Activated gamma-delta T cell treated with anti-CD3 and anti-CD28 coated beads, Interleukin-2, amount 50 U/mL, for 16 hours (primary cell): ENCODE measurements at places on chromosomes 12 and 14.

DNA sequence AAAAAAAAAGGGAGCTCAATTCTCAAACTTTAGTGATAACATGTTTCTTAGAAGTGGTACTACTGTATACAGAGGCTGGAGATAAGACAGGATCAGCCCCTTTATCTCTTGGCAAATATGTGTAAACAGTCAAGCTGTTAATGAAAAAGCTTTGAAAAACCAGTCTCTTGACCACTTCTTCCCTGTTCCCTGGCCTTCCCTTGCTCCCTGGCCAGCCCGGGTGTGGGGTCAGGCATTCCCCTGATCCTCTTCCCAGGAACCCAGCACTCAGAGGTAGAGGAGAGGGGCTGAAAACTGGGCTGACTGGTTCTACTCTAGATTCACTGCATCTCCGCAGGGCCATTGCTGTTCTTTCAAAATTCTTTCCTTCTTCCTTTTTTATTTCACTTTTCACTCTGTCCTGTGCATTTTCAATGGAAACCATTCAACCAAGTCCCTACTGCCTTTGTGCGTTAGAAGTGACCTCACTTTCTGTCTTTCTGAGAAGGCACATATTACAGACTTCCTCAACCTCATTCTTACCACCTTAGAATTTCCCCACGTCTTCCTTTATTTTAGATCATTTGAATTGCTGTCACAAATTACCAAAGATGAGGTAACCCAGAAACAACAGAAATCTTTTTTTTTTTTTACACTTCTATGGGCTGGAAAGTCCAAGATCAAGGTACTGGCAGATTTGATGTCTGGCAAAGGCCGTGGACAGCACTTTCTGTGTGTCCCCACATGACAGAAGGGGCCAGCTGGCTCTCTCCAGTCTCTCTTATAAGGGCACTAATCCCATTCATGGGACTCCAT, 5.7 kb downstream of the GNG2 start:
- DNase-seq = no peak

DNA sequence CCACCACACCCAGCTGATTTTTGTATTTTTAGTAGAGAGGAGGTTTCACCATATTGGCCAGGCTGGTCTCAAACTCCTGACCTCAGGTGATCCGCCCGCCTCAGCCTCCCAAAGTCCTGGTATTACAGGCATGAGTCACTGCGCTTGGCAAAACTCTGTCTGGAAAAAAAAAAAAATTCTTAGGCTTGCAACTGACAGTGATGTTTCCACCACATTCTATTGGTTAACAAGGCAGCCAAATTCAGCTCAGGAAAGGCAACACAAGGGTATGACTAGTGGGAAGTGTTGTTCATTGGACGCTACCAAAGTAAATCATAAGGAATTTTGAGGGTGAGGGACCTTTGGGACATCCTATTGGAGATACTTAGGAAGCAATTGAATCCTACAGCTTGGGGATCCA, 2.9 kb upstream of the SBNO1 start:
- no peak for DNase-seq

DNA sequence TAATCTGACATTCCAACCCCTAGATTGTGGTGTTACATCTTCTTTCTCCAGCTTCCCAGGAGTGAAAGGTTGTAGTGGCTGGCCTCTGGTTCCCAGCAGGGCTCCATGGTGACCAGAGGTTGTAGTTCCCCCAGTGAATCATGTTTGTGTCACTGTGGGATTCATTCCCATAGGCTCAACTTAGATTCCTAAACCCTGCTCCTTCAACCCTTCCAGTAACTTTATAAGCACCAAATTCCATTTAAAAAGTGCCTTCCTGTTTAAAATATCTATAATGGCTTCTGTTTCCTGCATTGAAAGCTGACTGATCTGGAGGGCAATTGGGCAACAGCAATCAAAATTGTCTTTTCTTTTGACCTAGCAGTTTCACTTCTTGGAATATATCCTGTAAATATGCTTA, 40.5 kb upstream of the TBC1D15 start:
- DNase-seq = no peak

- DNase-seq = no peak
Measured at GRCh38 chr14:100769035-100769939, 42.6 kb downstream of the DLK1 start.

GRCh38 chr12:5230156-5230555, 186.5 kb downstream of the KCNA5 start:
- no peak for DNase-seq

- peak; percentile 51 for DNase-seq
Measured at GRCh38 chr12:66860752-66861750, 182.2 kb upstream of the GRIP1 start.

DNA sequence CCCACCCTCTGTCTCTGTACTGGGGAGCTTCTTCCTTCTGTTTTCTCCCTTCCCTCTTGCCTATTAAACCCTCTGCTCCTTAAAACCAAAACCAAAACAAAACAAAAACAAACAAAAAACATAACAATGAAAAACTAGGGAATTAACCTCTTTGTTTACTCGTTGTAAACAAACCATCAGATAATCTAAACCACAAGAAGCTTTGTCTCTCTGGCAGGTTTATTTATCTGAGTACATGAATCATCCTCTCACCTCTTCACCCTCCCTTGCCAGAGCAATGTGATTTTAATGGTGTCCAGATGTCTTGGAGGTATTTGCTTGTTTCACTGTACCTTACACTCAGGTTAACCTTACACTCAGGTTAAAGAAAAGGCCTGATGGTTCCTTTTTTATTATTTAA, 66.1 kb downstream of the DYRK2 start:
- DNase-seq = no peak
